GM18507 (cell line): ENCODE measurements at places on chromosomes 3 and 15.

- no peak for DNase-seq
Measured at GRCh38 chr15:94441760-94442159, 210.4 kb downstream of the MCTP2 start.

DNA sequence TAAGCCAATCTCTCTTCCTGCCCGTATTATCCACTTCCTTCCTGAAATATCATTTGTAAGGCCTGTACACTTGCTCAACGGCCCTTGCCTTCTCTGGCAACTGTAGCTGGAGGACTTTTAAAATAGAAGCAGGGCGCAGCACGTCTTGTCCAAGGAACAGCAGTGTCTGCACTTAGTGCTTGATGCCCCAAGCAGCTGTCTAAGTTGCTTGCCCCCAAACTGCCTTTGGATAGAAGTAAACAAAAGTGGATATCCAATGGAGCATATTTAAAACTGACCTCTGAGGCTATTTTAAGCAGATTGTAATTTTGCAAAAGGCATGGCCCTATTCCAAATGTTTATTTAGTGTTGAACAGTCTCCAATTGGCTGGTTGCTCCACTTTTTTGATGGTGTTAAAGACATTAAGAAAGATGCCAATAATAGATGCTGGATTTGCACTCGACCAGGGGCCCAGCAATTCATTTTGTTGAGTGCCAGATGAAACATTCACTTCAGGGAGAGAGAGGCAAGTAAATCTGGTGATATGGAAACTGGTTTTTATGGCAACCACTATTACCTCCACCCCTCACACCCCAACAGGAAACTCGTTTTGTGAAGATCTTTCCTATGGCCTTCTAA is 526.8 kb upstream of the TBL1XR1 start:
- no peak for DNase-seq

DNA sequence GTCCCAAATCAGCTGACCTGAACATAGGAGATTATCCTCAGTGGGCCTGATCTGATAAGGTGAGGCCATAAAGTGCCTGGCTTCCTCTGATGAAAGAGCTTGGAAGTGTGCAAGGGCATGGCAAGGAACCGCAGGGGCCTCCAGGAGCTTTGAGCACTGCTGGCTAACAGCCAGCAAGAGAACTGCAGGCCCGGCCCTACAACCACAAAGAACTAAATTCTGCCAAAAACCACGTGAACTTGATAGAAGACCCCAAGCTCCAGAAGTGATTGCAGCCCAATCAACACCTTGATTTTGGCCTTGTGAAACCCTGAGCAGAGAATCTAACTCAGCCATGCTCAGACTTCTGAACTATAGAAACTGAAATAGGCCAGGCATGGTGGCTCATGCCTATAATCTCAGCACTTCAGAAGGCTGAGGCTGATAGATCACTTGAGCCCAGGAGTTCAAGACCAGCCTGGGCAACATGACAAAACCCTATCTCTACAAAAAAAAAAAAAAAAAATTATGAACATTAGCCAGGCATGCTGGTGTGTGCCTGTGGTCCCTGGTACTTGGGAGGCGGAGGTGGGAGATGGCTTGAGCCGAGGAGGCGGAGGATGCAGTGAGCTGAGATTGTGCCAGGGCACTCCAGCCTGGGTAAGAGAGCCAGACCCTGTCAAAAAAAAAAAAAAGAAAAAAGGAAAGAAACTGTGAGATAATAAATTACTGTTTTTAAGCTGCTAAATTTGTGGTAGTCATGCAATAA is 7.7 kb upstream of the DIS3L start:
- DNase-seq = no peak

GRCh38 chr3:159779883-159780282 is 208.8 kb upstream of the IL12A start:
- no peak for DNase-seq

DNA sequence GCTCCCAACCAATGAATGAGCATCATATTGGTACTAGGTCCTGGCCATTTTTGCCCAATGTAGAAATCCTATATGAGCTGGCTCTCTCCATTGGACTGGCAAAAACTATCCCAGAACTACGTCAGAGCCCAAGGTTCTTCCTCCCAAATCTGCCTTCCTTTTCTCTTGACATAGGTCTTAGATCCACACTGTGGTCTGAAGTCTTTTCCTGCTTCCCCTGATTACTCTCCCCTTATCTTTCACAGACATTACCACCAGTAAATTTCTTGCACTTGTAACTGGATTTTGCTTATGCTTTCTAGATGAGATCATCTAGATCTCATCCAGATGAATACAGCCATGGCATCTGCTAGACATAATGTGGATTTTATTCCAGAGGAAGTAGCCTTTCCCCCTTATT is 141.2 kb upstream of the GADL1 start:
- DNase-seq = no peak
